ENCODE measurements at places on chromosomes 13 and 19.

GRCh38 chr19:49155820-49156346 is 687 bp upstream of the HRC start:
- no peak for DNase-seq

DNA sequence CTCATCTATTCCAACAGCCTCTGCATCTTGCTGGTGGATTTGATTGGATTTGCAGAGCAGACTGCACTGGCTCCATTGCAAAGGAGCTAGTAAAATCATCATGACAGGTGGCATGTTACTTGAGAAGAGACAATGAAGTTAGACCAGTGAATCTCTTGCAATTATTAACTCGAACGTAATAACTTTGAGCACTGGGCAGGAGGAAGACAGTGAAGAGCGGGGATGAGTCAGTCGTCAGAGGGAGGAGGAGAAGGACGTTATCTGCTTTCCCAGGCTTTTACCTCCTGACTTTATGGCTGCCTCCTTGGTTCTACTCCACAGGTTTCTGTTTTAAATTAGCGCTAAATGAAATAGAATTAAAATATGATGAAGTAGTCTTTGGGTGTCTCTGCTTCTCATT is 257.8 kb upstream of the IPO5 start:
- DNase-seq, result no peak

GRCh38 chr13:38670627-38671026 is 16.2 kb upstream of the FREM2 start:
- DNase-seq, result no peak

- peak; percentile 50 for DNase-seq
These were observed 21.5 kb downstream of the EBPL start for GRCh38 chr13:49669735-49670309.

DNA sequence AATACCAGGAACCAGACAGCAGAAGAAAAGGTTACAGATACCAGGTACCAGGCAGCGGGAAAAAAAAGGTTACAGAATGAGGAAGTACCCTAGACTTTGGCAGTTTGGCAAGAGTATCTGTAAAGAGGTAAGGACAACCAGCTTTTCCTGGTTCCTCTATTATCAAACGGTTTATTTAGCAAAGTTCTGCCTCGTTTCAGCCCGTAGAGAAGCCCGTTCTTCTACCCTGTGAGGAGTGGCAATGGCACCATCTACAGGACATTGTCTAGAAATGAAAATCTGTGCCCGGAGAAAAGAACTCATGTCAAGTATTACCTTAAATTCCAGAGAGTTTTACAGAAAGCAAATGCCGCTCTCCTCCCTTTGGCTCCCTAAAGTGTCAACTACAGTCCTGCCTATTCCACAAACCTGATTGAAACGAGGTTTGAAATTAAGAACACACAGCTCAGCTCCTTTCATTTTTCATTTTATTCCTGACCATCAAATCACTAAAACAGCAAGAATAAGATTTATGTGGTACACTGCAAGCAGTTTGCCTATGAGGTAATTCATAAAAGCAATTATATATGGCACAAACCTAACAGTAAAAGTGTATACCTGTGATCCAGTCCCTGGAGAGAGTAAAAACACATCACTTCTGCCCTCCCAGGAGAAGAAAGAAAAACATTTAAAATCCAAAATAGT is 226.3 kb downstream of the SLC7A1 start:
- peak; percentile 75 for DNase-seq

GRCh38 chr19:4456843-4457653 is 546 bp downstream of the UBXN6 start:
- DNase-seq, result peak; percentile 69

- DNase-seq, result peak; percentile 42
These were observed 1.1 kb downstream of the ZNF850 start for GRCh38 chr19:36771261-36772231.

DNA sequence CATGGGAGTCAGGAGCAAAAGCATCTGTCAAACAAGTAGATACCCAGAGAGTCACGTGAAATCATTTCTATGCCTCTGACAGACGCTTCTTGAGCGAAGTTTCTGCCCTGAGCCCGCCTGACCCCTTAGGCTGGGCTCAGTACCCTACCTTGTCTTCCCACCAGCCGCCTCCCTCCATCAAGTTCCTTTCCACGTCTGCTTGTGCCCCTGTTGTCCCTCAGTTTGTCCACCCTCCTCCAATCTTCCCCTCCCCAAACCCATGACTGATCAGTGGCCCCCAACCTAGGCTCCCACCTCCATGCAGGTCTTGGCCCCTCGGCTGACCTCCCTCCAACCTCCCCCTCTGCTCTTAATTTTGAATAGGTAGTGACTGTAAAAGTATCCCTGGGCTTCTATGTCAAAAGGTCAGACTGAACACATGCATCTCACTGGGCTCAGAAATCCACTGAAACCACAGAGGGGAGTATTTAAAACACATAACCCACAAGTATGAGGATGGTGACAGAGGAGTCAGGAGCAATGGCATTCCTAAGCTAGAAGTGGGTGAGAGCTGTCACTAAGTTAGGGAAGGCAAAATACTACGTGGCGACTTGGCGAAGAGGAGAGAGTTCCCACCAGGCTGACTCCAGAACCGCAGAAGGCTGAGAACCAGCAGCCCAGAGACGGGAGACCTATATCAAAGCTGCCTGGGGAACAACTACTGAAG is 1.7 kb upstream of the ZNF446 start:
- no peak for DNase-seq

DNA sequence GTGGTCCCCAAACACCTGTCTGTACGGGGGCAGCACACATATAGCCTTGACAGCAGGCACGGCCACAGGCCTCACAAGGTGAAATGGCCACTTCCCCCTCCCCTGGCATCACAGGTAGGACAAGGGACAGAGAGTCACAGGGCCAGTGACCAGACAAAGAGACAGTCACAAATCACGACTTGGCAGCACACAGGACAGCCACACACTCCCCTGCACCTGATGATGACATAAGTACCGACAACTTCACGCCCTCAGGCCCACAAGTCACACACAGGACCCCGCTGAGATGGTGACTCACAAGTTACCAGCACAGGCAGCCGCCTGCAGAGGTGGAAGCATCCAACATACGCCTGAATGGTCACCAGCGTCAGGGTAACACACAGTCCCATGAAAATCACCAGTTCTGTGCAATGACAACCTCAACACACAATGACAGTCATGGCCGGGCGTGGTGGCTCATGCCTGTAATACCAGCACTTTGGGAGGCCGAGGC is 16.5 kb downstream of the TYK2 start:
- no peak for DNase-seq

GRCh38 chr13:50594276-50595051 is 249.0 kb downstream of the DLEU7 start:
- DNase-seq, result peak; percentile 98

DNA sequence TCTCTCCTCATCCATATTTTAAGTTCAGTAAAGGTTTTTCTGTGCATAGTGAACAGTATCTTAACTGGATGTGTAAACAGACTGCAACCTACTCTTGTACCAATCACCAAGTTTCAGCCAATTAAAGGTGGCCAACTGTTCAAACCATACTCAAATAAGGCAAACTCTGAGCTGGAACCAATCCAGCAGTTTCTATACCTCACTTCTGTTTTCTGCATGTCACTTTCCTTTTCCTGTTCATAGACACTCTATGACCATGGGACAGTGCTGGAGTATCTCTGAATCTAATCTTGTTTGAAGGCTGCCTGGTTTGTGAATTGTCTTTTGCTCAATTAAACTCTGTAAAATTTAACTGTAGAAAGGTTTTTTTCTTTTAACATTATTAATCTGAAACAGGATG is 470.3 kb upstream of the SLITRK6 start:
- no peak for DNase-seq

GRCh38 chr19:40452016-40452415 is 7.9 kb upstream of the SERTAD3 start:
- DNase-seq, result no peak

DNA sequence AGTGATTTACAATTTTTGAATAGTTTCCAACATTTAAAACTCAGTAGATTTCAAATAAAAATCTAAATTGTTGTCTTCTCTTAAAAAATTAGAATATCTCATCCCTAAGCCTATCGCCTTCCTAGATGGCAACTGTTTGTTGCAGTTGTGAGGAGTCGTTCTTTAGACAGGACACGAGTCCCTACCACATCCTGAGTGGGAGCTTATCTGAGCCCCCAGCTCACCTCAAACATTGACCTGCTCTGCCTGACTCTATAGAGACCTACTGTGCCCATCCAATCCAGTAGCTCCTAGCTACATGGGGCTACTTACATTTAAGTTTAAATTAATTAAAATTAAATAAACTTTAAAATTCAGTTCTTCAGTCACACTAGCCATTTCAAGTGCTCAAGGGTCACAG is 434.7 kb downstream of the FOXO1 start:
- no peak for DNase-seq

- no peak for DNase-seq
These were observed 17.1 kb downstream of the MIER2 start for GRCh38 chr19:327291-328024.

GRCh38 chr13:32616883-32617511 is 30.7 kb downstream of the PDS5B start:
- DNase-seq, result no peak

- no peak for DNase-seq
These were observed 30.9 kb upstream of the NBEA start for GRCh38 chr13:34911159-34911558.

GRCh38 chr13:97327086-97327485 is 105.0 kb downstream of the MBNL2 start:
- no peak for DNase-seq

DNA sequence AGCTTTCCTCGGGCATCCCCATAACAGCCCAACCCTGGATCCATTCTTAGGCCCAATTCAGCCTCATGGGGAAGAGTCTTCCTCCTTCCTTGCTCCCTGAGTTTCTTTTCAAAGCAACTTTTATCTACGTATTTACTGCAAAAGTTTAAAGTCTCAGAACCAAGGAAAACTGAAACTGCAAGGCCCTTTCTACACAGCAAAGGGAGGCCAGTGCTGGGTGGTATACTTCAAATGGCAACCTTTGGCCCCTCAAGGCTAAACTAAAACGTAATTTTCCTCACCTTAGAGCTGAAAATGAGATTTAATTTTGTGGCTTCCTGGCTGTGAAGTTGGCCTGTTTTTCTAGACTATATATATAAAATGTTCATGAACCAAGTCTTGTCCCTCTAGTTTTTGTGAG is 5.6 kb downstream of the CDX2 start:
- no peak for DNase-seq

- DNase-seq, result peak; percentile 50
These were observed 753.9 kb downstream of the OLFM4 start for GRCh38 chr13:53782488-53782961.

- DNase-seq, result no peak
These were observed 856.6 kb upstream of the KLHL1 start for GRCh38 chr13:70964874-70965273.
